Activated T-cell treated with anti-CD3 and anti-CD28 coated beads for 24 hours (primary cell): ENCODE measurements at places on chromosomes 11 and 22.

- no peak for DNase-seq
Observed at GRCh38 chr22:50576070-50576469, 2.2 kb downstream of the CPT1B start.

- DNase-seq, result no peak
Observed at GRCh38 chr11:133443206-133443747, 89.0 kb downstream of the OPCML start.

- DNase-seq, result no peak
Observed at GRCh38 chr11:69158301-69159149, 2.8 kb downstream of the SMIM38 start.

GRCh38 chr11:88814076-88814475 is 251.7 kb downstream of the GRM5 start:
- DNase-seq, result no peak

GRCh38 chr11:125968354-125968753 is 22.5 kb downstream of the VSIG10L2 start:
- no peak for DNase-seq

DNA sequence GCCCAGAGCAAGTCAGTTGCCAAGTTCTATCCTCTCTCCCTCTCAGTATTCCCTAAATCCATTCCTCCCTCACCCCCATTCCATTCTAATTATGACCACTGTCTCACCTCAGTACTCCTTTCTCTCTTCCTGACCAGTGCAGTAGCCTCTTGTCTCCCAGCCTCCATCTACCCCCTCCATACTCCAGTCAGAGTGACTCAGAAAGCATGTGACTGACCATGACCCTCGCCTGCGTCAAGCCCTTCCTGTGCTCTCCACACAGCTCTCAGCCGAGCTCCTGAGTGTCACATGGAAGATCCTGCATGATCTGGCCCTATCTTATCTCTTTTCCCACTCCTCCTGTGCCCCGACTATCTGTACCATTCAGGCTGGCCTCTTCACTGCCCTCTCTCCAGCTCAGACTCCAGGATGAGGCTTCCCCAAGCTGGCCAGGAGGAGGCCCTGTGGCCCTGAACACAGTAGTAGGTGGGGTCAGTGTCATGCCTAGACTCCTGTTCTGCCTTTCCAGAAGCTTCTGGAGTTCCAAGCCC is 42.6 kb downstream of the NEU3 start:
- DNase-seq, result no peak

GRCh38 chr22:37681556-37682049 is 4.5 kb upstream of the NOL12 start:
- DNase-seq, result peak; percentile 69

- no peak for DNase-seq
Observed at GRCh38 chr11:87453531-87454089, 415.9 kb downstream of the TMEM135 start.

GRCh38 chr11:79363256-79363655 is 77.6 kb downstream of the TENM4 start:
- no peak for DNase-seq

GRCh38 chr11:44226490-44226889 is 83.4 kb downstream of the ALX4 start:
- no peak for DNase-seq

DNA sequence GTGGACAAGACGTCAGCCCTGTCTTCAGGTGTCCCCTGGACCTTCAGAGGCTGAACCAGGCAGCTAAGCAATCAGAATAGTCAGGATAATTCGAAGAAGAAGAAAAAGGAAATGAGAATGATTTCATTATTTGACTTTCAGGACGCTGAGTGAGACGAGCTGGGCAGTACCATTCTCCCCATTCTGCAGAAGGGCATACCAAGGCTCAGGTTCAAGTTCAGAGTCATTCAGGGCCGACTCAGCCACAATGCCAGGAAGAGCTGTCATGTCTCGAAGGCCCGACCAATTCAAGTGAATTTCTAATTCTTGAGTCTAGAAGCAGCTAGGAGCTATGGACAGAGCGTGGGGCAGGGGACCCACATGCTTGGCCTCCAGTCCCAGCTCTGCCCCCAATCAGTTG is 33.8 kb upstream of the CD82 start:
- no peak for DNase-seq

DNA sequence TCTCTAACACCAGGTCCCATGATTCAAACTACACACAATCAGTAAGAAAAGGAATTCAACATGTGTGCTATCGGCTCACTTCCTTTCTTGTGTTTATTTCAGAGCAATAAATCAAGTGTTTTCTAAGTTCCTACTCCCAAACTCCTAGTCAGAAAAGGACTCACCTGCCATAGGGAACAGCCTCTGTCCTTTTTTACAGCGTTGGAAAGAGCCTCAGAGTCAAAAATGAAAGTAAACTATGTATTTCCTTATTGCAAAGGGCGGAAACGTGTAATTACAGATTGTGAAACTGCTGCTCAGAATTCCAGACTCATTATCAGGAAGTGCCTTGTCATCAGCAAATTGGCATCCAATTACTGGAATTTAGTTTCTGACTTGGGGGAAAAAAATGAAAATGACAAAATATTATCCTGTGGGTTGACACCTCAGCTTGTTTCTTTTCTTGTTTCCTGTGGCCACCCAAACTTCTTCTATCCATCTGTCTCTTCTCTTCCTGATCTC is at the start of gene CASP4:
Gene CASP4 (minus strand): TSS at position 220 of the 501 bp plus-strand sequence. CDS start 49 bp downstream, at position 171.
- DNase-seq, result no peak

GRCh38 chr11:36365907-36366306 is 69.8 kb downstream of the PRR5L start:
- no peak for DNase-seq

DNA sequence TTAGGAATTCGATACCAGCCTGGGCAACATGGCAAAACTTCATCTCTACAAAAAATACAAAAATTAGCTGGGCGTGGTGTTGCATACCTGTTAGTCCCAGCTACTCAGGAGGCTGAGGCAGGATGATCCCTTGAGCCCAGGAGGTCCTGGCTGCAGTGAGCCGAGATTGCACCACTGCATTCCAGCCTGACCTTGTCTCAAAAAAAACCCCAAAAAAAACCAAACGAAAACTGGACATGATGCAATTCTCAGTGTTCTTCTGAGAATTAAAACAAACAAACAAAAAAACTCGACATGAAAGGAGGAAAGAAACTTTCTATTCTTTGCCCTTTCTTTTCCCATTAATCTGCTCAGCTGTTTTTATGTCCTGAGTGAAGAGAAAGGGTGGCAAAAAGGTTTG is 7.4 kb downstream of the MED17 start:
- DNase-seq, result no peak

GRCh38 chr22:39690881-39691605 is 120.5 kb downstream of the CACNA1I start:
- peak; percentile 6 for DNase-seq

- no peak for DNase-seq
Observed at GRCh38 chr11:12625438-12626071, 48.7 kb upstream of the TEAD1 start.

- DNase-seq, result peak; percentile 11
Observed at GRCh38 chr22:44091021-44091721, 67.1 kb downstream of the PARVB start.

- DNase-seq, result no peak
Observed at GRCh38 chr11:26715133-26715532, 6.7 kb downstream of the SLC5A12 start.

- DNase-seq, result no peak
Observed at GRCh38 chr11:67022341-67022933, 497 bp upstream of the SYT12 start.

GRCh38 chr11:27619039-27619574 is 81.1 kb downstream of the BDNF start:
- DNase-seq, result no peak

GRCh38 chr11:135006800-135007199 is 594.8 kb upstream of the B3GAT1 start:
- no peak for DNase-seq

GRCh38 chr11:34267013-34267412 is 90.8 kb downstream of the ABTB2 start:
- no peak for DNase-seq

DNA sequence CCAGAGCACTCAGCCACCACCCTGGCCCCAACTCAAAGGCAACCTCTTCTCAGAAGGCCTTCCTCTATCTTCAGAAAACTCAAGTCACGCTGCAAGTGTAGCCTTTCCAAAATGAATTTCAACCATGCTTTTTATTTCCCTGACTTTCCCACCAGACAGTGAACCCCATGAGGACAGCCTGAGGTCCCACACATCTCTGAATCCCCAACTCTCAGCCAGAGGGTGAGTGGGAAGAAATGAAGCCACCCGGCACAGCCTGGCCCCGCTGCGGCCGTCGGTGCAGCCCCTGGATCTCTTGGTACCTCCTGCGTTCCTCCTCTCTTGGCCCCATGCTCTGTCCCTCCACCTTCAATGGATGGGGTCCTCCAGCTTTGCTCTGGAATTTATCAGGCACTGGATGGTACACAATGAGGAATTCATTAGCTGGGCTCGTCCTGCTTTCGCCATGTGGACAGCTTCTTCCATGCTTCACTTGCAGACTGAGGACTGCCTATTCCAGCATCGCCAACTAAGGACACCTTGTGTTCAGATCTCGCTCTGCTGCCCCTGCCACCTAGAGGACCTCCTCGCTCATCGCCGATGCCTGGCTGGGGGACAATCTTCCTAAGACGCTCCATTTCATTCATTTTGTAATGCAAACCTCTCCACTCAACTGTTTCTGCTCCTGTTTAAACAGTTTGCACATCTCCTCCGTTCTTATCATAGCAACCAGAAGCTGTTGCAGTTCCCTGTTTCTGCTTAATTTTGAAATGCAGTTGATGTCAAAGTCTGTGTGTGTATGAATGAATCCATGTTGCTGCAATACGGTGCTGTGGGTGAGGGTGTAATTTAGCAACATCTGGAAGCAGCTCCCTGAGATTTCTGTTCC is 672.1 kb downstream of the TBC1D22A start:
- DNase-seq, result no peak

DNA sequence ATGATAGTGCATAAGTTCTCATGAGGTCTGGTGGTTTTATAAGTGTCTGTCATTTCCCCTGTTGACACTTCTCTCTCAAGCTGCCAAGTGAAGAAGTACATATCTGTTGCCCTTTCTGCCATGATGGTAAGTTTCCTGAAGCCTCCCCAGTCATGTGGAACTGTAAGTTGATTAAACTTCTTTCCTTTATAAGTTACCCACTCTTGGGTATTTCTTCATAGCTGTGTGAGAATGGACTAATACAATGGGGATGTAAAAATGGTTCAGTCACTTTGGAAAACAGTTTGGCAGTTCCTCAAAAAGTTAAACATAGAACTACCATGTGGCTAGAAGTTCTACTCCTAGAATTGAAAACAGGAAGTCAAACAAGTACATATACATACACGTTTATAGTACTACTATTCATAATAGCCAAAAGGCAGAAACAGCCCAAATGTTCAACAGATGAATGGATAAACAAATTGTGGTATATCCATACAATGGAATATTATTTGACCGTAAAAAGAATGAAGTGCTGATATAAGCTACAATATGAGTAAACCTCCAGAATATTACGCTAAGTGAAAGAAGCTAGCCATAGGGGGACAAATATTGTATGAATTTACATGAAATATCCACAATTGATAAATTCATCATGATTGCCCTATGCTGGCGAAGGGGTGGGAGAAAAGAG is 16.0 kb upstream of the DKK3 start:
- no peak for DNase-seq

DNA sequence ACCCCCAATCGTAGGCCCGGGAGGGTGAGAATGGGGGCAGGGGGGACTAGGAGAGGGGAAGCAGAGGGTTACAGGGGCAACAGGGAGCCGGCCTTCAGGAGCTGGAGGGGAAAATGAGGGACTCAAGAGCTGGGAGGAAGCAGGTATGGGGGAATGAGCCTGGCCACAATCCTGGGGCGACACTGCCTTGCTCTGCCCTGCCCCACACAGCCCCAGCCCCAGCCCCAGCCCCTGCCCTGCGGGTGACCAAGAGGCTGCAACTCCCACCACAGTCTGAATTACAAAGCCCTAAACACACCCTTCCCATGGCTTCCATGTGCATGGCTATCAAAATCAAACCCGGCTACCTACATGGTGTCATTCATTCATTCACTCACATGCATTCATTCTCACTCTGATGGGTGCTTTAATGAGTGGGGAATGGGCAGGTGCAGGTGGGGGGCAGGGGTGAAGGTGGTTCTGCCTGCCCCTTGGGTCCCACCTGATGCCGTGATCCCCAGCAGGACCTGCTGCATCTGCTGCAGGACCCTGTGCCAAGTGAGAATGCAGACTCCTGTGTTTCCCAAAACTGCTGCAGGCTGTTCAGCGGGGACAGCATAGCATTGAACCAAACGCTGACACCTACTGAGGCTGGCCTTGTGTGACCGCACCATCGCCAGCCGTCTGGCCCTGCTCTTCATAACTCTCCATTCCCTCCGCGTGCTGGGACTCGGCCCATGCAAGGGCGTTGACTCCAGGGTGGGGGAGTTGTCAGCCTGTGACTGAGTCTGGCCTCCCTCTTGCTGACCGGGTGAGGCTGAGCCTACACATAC is 9.5 kb upstream of the LINC01488 start:
- DNase-seq, result no peak

DNA sequence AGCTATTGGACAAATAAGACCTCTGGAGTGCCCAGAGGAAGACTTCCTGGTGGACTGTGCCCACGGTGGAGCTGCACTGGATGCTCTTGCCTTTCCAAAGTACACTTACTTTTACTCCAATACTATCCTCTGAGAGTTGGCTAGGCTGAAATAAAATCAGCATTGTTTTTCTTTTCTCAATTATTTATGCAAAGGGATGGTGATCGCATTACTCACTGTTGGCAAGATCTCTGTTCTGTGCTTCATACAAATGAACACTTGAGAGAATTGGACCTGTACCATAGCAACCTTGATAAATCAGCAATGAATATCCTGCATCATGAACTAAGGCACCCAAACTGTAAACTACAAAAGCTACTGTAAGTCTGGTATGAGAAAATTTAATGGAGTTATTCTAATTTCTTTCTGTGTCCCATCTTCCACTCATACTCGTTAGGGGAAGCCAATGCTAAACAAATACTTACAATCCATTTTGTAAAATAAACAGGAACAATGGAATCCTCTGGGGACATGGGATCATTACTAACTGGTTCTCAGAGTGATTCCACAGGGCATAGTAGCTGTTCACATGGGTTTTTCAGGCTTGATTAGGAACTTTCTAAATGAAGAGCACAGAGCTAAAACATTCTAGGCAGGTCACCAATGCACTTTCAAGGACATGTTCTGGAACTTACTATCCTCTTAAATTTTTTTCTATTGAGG is 26.3 kb downstream of the NLRP14 start:
- DNase-seq, result no peak

- DNase-seq, result no peak
Observed at GRCh38 chr22:38033522-38034277, 23.5 kb upstream of the PICK1 start.

DNA sequence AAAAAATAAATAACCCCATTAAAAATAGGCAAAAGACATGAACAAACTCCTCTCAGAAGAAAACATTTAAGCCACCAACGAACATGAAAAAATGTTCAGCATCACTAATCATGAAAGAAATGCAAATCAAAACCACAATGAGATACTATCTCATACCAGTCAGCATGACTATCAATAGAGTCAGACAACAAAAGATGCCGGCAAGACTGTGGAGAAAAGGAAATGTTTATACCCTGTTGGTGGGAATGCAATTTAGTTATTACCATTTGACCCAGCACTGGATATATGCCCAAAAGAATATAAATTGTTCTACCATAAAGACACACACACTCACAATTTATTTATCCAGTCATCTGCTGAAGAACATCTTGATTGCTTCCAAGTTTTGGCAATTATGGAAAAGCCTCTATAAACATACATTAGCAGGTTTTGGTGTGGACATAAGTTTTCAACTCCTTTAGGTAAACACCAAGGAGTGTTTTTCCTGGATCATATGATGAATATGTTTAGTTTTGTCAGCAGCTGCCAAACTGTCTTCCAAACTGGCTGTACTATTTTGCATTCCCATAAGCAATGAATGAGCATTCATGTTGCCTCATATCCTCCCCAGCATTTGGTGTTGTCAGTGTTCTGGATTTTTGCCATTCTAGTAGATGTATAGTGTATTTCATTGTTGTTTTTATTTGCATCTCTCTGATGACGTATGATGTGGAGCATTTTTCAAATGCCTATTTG is 28.0 kb downstream of the OR8D1 start:
- DNase-seq, result no peak
